ENCODE measurements at places on chromosomes 12 and 14. TPM values are rescaled to one million over a fixed set of nuclear protein-coding genes. Genes with fewer than 3 reads are reported as not detected.

DEPDC4 gene
- total RNA-seq: 3.9 TPM

RNASE1 gene
- 1.5 TPM for total RNA-seq

DNA sequence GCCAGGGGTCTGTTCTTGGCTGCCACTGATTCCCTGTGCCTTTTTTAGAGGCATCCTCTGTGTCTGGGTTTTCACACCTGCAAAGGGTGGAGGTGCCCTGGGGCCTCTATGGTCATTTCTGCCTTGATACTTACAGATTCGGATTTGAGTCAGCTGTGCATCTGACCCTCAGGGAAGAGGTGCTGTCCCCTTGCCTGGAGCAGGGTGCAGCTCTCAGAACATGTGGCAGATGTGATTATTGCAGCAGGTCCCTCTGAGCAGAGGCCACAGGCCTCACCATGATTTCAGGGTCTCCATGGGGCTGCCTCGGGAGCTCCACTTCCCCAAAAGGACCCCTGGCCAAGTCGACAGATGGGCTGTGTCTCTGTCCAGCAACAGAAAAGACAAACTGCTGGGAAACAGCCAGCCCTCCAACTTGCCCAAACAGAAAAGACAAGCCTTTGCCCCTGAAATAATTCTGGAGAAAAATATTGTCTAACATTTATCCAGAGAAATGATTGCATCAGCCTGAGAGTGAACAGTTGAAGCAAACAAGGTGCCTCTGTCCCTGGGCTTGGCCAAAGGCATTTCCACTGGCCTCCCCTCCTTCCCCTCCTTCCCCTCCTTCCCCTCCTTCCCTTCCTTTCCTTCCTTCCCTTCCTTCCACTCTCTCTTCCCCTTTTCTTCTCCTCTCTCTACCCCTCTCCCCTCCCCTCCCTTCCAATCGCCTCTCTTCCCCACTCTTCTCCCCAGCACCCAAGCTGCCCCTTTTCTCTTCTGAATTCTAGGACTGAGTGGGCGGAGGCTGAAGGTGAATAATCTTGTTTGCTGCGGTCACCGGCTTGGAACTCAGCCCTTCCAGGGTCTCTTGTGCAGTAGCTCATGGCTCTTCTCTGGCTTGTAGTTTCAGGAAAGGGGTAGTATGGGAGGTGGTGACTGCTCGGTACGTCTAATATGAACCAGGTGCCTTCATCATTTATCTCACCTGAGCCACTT, 676 bp downstream of the SERPINA3 start:
- no peaks in the 10 kb centered on the region for H3K36me3 ChIP-seq
- H3K4me3 ChIP-seq: no peak overlapping the region
- H3K27me3 ChIP-seq: no peaks in the 10 kb centered on the region
- peaks cover 17% of the 10 kb centered on the region for H3K4me1 ChIP-seq
- H3K27ac ChIP-seq: no peak overlapping the region

- no peaks in the 10 kb centered on the region for H3K36me3 ChIP-seq
- no peak for DNase-seq
- H3K4me3 ChIP-seq: no peak overlapping the region
- H3K4me1 ChIP-seq: peaks cover 18% of the 10 kb centered on the region
- H3K27ac ChIP-seq: no peak overlapping the region
Observed at GRCh38 chr12:88518863-88519403, 61.3 kb downstream of the KITLG start.

DNA sequence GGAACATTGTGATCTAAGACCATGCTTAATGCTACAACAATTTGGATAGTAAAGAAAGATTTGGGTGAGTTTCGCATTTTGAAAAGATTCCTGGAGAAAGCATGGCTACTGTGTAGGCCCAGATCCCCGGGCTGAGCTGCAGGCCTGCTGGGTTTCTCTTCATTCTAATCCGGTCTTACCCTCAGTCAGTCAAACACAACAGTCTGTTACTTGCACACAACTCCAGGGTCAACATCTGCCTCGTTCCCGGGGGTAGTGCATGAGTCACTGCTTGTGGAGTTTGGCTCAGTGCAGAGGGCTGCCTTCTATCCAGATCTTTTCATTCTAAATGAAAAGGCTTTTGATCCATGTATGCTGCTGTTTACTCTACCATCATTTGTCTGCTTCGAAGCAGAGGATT, 60.4 kb upstream of the SEL1L start:
- no peak overlapping the region for H3K27ac ChIP-seq
- no peak overlapping the region for H3K4me3 ChIP-seq

BEGAIN gene
- total RNA-seq: not detected

DNA sequence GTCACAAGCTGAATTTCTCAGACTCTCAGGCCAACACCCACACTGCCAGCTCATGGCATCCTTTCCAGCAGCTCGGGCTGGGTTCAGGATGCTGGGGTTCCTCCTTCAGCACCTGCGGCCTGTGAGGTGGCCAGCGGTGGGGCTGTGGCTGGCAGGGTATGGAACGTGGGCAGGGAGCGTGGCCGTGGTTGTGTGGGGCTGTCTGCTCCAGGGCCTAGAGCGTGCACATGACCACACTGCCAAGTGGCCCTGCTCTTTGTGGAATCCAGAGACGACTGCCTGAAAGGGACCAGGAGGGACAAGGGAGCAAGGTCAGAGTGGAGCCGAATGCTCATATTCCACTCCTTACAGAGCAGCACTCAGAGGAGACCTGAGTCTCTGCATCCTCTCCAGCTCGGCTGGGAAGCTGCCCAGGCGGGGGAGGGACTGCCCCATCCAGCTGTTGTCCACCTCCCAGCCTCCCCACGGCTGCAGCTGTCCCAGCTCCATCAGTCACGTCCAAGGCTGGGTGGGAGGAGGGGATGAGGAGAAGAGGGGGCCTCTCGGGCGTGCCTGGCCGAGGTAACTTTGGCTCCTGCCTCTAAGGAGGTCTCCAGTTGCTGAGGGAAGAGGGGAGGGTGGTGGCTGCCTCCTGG, 71.3 kb downstream of the TSPAN9 start:
- no peaks in the 10 kb centered on the region for H3K36me3 ChIP-seq
- no peak overlapping the region for H3K4me3 ChIP-seq
- no peak for DNase-seq
- H3K27me3 ChIP-seq: no peaks in the 10 kb centered on the region

- H3K36me3 ChIP-seq: no peaks in the 10 kb centered on the region
- no peak for DNase-seq
- no peak overlapping the region for H3K27ac ChIP-seq
- H3K4me1 ChIP-seq: no peaks in the 10 kb centered on the region
- H3K27me3 ChIP-seq: no peaks in the 10 kb centered on the region
Observed at GRCh38 chr14:102903889-102904512, 18.5 kb upstream of the AMN start.

DNA sequence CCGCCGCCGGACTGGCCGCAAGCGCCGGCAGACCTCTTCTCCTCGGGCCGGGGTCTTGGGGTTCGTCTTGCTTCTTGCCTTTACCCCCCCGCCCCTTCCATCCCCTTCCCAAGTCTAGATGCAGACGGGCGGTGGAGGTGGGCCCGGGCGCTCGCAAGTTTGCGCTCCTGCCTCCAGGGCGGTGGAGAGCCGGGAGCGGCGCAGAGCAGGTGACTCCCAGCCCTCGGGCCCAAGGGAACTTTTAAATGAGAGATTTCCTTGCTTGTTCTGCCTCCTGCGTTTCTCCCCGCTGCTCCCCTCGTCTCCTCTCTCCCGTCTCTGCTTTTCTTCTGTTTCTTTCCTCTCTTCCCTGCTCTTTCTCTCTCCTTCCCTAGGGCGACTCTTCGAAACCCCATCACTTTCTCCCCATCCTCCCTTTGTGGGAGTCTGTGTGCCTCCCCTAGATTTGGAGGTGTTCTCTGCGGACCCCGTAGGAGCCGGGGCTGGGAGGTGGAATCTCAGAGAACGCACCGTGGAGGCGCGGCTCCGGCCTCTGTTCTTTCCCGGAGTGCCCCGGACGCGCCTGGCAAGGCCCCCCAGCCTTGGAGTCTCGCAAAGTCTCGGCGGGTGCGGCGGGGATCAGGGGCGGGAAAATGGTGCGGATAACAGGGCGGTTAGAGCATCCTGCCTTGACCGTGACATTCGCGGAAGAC, 114.7 kb upstream of the MYL2 start:
- no peaks in the 10 kb centered on the region for H3K36me3 ChIP-seq
- H3K4me1 ChIP-seq: peaks cover 6% of the 10 kb centered on the region
- DNase-seq: no peak
- no peak overlapping the region for H3K4me3 ChIP-seq

DNA sequence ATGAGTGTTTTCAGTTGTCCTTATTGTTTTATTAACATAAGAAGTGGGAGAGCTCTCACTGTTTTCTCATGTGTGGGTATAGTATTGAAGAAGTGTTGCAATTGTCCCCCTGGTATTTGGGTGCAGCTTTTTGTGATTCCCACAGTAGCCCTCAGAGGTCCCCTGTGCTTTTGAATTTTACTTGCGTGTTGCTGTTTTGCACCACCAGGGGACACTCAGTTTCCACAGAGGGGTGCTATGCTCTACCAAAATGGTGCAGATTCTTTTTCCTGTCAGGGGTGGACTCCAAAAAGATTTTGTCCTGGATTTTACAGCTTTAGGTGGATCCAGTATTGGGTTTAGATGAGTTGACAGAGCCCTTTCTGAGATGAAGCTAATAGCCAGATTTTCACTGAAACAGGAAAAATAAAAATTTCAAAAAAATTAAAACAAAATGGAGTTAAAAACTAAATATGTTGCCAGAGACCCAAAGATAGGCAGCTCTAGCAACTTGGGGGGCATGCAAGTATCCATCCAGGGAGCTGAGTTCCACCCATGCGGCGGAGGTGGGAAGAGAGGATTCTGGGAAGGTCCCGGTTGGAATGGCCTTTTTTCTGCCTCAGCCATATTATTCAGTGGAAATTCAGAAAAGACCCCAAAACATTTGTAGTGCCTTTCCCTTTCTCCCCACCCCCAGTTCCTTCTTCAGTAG, 50.2 kb downstream of the TTLL5 start:
- H3K36me3 ChIP-seq: no peaks in the 10 kb centered on the region
- no peak overlapping the region for H3K4me3 ChIP-seq
- DNase-seq: peak; percentile 62

- H3K4me1 ChIP-seq: no peaks in the 10 kb centered on the region
- DNase-seq: no peak
- no peaks in the 10 kb centered on the region for H3K36me3 ChIP-seq
- no peak overlapping the region for H3K4me3 ChIP-seq
Observed at GRCh38 chr14:99718811-99719192, 34.7 kb downstream of the CYP46A1 start.

GRCh38 chr14:65723348-65723747, 310.8 kb downstream of the FUT8 start:
- no peak for DNase-seq
- no peak overlapping the region for H3K27ac ChIP-seq
- H3K27me3 ChIP-seq: no peaks in the 10 kb centered on the region
- peaks cover 1% of the 10 kb centered on the region for H3K36me3 ChIP-seq

DNA sequence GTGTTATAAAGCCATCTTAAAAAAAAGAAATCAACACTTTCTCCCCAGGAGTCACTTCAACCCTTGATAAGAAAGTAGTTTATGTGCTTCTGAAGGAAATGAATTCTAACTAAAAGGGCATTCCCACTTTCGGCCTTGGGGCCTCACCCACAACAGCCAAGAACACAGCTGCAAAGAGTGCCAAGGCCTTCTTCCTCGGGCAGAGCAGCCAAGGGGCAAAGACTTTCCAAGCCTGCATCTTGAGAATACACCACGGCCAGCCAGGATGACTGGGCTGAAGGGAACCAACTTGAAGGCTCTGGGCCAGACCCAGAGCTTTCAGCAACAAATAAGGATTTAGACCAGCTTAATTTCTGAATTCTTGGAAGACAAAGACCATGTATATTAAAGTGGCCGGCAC, 60.4 kb upstream of the FOXN3 start:
- H3K36me3 ChIP-seq: no peaks in the 10 kb centered on the region
- H3K27ac ChIP-seq: no peak overlapping the region
- DNase-seq: no peak
- H3K4me3 ChIP-seq: no peak overlapping the region

DNA sequence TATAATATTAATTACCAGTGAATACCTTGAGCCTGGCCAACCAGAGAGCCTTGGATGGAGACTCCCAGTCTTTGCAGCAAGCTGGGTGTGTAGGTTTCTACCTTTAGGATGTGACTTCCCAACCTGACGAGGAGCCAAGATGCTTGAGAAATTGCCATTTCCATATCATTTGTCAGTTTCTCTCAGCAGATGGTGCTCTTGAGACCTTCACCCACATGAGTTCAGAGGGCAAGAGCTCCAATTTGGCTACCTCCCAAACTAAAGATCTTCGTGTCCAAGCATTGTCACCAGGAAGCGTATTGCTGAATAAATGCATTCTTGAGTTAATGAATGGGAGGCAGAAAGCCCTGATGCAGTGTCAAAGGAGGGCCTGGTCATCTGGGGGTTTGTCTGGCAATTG, 106.4 kb upstream of the TBX5 start:
- no peak overlapping the region for H3K4me3 ChIP-seq
- H3K27ac ChIP-seq: no peak overlapping the region
- no peaks in the 10 kb centered on the region for H3K27me3 ChIP-seq
- H3K36me3 ChIP-seq: no peaks in the 10 kb centered on the region
- no peaks in the 10 kb centered on the region for H3K4me1 ChIP-seq
- DNase-seq: no peak

PTHLH gene
- total RNA-seq: not detected

DNA sequence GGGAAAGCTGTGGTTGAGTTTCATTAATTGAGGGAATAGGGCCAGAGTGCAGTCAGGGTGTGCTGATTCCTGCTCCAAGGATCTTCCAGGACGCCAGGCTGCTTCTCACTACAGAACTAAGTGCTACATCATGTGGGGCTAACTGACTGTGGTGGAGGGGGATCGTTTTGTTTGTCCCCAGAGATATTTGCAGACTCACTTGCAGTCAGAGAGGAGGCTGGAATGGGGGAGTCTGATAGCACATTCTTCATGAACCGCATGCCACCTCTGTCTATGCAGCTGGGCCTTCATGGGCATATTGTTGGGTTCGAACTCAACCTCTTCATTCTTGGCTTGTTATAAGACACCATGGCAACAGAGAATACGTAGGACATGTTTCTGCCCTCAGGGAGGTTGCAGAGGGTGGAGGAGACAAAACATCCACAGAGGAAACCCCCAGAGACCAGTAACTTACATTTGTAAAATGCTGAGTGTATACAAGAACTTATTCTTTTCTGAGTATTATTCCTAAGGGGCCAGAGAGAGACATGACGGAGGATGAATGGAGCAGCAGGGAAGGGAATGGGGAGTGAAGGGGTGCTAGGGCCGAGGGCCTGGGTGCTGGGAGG, 13.0 kb downstream of the KRT7 start:
- H3K27me3 ChIP-seq: no peaks in the 10 kb centered on the region
- H3K4me1 ChIP-seq: peaks cover 25% of the 10 kb centered on the region
- DNase-seq: no peak
- H3K4me3 ChIP-seq: no peak overlapping the region
- H3K36me3 ChIP-seq: no peaks in the 10 kb centered on the region
- H3K27ac ChIP-seq: peak overlapping the region; percentile 73

- H3K27ac ChIP-seq: no peak overlapping the region
- H3K4me1 ChIP-seq: no peaks in the 10 kb centered on the region
- DNase-seq: no peak
- H3K4me3 ChIP-seq: no peak overlapping the region
- no peaks in the 10 kb centered on the region for H3K36me3 ChIP-seq
Observed at GRCh38 chr12:75690296-75690955, 179.0 kb upstream of the KRR1 start.
